ENCODE measurements at places on chromosomes 2 and 18.

- DNase-seq: no peak
Measured at GRCh38 chr2:98607104-98607503, 1.2 kb downstream of the COA5 start.

- DNase-seq: peak; percentile 50
Measured at GRCh38 chr2:168119515-168120141, 127.8 kb downstream of the STK39 start.

DNA sequence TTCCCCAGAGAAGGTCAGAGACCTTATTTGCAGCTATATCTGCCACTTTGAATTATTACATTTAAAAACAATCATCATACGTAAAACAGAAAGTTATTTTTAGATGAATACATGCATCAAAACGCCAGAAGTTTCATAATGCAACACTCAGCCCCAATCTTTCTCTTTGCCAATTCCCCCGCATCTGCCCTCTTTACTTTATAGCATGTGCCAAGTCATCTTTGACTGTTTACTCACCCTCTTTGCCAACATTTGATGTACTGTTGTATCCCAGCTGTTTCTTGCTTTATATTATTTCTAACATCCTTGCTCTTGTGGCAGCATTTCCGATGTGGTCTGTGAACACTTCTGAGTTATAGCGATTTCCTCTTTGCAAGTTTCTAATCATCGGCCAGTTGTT, 86.2 kb downstream of the CRIM1 start:
- peak; percentile 66 for DNase-seq

DNA sequence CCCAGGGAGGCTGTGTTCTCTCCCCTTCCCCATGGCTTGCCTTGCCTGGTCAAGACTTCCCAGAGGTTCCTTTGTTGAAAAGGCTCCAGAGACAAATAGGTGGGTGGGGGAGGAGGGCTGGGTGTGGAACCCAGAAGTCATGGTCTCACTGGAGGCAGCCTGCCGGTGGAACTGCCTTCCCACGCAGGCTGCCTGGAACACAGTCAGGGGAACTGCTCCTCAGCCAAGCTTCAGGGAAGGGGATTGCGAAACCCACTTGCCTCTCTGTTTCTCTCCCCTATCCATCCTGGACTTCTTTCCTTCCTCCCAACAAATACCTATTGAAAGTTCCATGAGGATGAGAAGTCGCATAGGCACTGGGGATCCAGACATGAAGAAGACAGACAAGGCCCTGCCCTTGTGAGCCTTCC, 31.6 kb downstream of the MARCO start:
- peak; percentile 8 for DNase-seq

DNA sequence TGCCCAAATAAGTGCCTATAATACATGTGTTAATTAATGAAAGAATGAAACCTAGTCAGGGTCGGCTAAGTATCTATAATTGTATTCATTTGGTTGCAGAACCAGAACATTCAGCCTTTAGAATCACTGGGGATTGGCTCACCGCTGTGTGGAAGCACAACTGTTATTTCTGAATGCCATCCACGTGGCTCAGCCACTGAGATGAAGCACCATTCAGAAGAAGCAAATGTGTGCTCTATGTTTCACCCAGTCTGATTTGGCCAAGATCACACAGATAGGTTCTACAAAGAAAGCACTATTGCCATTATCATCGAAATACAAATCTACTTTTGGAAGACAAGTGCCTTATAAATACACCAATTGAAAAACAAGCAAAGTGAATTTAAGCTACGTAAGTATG, 30.6 kb upstream of the SPOPL start:
- no peak for DNase-seq

GRCh38 chr2:129711816-129712675, 267.4 kb upstream of the RAB6C start:
- DNase-seq: no peak

- no peak for DNase-seq
Measured at GRCh38 chr2:96140941-96141623, 2.8 kb upstream of the ASTL start.

DNA sequence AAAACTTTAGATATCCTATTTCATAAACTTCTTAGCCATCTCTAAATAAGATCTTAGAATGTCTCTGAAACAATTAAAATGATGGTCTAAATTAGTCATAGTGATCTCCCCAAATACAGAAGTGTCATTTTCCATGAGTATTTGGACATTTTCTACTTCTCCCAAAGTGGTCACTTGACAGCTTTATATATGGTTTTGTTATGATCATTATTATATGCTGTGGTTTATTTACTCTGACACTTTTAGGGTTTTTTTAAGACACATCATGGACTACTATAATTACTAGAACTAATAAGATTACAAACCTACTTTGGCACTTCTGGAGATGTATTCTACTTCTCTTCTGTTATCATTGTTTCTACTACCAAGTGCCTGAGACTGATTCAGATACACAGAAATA, 47.1 kb downstream of the SLC25A12 start:
- DNase-seq: no peak

Measured in stromal cell of bone marrow (primary cell).